ENCODE measurements at places on chromosomes 2 and 18.

DNA sequence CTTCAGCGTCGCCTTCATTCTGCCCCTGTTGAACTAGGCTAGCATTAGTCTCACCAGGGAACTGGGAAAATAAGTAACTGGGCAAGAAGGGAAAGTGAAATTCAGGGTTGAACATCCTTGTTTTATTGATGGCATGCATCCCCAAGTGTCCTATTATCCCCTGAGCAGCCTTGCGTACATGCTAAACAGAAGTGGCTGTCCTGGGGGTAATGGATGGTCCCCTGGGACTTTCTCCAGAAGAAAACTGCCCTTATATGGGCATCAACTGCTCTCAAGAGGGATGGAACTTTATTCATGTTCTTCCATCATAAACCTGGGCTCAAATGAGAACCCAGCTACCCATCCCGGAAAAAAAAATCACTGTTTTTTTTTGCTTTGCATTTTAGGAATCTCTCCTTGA is 11.8 kb upstream of the SMIM21 start:
- no peak for DNase-seq

- no peak for DNase-seq
Measured at GRCh38 chr2:234497594-234498235, 834 bp upstream of the ARL4C start.

GRCh38 chr2:108347786-108348185 is 30.0 kb upstream of the SULT1C4 start:
- DNase-seq, result no peak

DNA sequence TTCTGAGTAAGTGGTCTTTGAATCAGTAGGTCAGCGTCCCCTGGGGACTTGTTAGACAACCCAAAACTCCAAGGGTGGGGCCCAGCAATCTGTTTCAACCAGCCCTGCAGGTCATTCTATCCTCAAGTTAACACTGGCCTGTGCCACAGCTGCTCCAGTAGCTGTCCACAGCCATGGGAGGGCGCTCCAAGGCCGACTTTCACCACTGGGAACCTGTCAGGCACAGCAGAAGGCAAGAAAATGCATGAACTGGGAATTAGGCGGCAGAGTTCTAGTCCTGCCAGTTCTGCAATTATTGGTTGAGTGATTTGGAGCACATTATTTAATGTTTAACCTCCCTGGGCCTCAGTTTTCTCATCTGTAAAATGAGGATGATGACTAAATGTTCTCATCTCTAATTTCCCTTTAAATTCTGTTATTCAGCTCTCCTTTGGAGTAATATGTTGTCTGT is 17.4 kb upstream of the MRPL33 start:
- peak; percentile 73 for DNase-seq

- DNase-seq, result no peak
Measured at GRCh38 chr2:72124376-72124775, 23.3 kb downstream of the CYP26B1 start.

DNA sequence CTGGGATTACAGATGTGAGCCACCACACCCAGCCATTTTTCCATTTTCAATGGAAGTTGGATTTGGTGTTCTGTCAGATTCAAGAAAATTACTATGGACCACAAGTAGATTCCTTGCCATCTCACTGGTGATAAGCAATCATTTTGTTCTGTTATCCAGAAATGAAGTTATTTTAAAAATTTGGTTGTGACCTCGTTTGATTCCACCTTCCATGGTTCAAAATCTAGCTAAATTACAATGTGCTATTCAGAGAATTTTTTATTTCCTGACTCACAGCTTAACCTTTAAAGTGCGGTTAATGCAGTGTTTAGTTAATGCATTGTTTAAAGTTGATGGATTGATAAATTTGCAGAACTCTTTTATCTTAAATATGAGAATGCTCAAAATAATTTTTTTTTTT is 243.2 kb upstream of the BOD1L2 start:
- DNase-seq, result no peak

DNA sequence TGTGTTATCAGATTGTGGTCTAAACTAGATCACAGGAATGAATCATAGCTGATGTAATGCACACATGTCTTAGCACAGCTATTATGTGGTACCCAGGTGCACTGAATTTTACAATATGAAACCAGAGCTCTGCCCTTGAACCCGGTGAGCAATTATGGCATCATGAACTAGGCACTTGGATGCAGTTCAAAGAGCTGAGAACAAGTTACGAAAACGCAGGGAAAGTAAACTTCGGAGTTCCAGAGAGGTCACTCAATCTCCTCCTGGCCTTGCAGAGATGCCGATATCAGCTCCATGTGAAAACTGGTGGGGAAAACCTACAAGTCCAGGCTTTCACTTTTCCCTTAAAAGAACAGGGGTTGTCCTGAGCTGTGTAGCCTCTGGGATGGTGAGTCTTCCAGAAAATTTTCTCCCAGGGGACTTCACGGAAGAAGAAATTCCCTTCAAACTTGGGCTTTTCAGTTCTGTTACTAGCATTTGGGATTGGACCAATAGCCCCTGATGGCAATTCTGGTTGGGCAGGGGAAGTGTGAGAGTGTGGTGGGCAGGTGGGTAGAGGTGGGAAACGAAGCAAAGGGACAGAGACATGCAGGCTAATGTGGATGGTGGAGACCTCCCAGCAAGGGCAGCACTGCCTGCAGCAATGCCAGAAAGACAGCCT is 71.1 kb upstream of the SH3BP4 start:
- DNase-seq, result no peak

DNA sequence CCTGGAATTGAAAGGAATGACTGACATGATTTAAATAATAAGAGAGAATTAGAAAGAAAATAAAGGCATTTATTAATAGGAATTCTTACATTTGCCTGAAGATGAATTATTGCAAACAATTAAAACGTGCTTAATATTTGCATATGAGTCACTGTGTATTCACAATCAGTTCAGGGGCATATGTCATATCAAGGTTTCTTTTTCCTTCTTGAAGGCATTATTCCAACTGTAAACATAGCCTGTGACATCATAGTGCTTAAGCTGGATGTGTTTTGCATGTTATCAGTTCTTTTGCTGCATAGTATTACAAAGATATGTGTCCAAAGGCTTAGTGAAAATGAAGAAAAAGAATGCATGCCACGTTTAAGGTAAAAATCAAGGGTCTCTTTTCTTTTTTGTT is 80.8 kb downstream of the MEIS1 start:
- DNase-seq, result no peak

All from left hindlimb (tissue), 1 donor.